ENCODE measurements at places on chromosomes 2 and 18.
A peak's percentile ranks its signal among the peaks of the same experiment; 100 is the strongest.

DNA sequence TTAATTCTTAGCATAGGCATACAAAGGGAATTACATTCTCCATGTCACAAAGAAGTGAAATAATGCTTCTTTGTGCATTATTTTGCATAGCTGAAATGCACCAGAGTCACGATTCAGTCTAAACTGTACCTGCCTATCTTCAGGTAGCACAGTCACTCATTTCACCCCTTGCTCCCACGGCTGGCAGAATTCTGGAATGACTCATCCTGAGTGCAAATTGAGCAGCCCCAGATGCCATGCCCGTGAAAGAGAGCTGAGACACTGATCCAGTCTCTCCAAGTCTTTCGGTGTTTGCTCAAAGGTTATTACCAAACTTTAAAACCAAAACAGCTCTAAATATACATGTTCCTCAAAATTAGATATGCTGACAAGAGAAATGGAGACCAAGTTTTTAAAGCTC, 168.3 kb upstream of the POU3F3 start:
- no peak for DNase-seq

GRCh38 chr18:28198620-28199019, 21.7 kb upstream of the CDH2 start:
- DNase-seq = no peak

GRCh38 chr2:147600223-147600622, 244.6 kb upstream of the ACVR2A start:
- no peak for DNase-seq

DNA sequence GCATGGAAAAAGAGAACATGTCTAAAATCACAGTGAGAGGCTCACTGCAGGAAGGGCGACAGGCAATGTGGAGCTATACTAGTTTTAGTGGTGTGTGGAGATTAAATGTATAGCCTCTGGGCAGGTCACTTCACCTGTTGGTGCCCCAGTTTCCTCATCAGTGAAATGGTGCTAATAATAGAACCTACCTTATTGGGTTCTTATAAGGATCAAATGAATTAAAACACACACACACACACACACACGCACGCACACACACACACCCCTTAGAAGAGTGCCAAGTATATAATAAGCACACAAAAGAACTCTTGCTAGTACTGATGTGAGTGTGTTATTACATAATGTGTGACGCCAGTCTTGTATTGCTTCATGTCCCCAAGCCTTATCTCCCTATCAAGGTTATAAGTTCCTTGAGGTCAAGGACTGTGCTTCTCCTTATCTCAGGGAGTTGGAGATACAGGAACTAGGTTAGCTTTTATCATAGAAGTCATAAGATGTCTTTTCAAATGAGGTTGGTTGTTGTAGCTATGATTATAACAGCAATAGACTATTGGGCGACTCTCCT, 98.0 kb upstream of the CXCR4 start:
- DNase-seq = no peak

- DNase-seq = no peak
Measured at GRCh38 chr18:10230072-10230471, 224.4 kb upstream of the APCDD1 start.

DNA sequence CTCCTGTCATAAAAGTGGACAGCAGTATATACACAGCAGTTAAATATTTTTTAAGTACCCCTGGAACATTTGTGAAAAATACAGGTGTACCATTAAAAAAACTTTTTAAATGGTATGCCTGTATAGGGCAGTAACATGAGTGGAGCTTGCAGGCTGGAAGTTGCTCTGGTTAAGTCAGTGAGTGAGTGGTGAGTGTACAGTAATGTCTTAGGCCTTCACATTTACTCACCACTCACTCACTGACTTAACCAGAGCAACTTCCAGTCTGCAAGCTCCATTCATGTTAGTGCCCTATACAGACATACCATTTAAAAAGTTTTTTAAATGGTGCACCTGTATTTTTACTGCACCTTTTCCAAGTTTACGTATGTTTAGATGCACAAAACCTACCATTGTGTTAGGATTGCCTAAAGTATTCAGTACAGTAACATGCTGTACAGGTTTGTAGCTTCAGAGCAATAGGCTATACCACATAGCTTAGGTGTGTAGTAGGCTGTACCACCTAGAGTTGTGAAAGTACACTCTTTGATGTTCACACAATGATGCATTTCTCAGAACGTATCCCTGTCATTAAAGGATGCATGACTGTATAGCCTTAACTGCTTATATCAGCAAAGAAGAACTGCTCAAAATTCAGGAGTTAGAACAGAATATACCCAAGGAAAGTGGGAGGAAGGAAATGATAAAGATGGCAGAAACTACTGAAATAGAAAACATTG, 112.6 kb downstream of the EHBP1 start:
- DNase-seq = no peak

- no peak for DNase-seq
Measured at GRCh38 chr2:56286936-56287335, 103.1 kb downstream of the CCDC85A start.

GRCh38 chr2:134845719-134846118, 7.3 kb downstream of the ACMSD start:
- no peak for DNase-seq

DNA sequence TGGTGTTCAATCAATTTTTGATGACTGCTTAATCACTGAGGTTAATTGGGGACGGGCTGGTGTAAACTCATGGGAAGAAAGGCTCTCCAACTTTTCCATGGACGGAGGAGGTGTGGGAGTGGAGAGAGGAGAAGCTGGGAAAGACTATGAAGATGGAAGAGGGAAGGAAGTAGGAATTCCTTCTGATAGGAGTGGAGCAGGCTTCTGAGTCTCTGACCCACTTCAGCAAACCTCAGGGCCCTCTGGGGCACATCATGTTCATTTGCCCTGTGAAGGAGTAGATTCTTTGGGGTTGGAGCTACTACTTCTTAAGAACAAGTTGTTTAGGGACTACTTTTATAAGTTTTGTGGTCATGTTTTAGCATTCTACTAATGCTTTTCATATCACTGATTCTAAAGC, 87.0 kb upstream of the MAP4K3 start:
- DNase-seq = no peak

DNA sequence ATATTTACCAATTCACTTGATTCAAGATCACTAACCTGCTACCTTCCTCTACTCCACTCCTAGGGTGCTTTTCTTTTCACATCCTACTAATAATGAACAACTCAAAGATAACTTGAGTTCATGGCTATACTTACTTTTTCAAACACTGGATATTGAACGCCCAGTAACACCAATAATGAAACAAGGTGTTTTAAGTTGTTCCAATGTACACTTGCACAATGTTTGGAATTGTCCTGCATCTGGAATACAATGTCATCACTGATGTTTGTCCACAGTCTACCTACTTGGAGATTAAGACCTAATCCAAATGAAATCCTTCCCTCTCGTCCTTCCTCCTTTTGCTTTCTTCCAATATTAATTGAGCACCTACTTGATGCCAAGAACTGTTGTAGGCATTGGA, 218.3 kb upstream of the TMEM200C start:
- no peak for DNase-seq

- peak; percentile 38 for DNase-seq
Measured at GRCh38 chr2:218981881-218982585, 3.0 kb downstream of the FEV start.

DNA sequence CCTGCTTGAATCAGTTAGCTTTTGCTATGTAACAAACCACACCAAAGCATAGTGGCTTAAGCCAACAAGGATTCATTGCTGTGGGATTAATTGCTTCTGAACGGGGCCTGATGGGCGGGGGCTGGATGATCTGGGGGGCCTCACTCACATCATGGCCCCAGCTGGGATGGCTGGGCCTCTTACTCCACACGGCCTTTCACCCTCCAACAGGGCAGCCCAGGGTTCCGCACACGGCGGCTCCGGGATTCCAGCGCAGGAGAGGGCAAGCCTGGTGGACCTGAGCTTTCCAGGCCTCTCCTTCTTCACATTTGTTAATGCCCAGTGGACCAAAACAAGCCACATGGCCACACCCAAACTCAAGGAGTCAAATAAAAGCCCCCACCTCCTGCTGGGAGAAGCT, 86.3 kb upstream of the PHLPP1 start:
- DNase-seq = no peak

DNA sequence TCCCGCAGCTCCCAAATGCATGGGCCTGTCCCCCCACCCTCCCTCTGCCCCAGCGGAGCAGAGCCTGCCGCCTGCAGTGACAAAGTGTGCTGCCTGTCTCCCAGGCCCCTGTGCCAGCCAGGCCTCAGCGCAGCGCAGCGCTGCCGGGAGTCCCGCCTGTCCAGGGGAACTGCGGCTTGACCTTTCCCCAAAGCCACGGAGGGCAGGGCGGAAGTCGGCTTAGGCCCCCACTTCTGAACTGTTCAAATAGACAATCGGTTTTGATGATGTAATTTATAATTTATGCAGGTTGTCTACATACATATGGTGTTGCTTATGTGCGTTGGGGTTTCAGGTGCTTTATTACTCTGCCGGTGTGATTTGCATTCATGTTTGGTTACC, 7.1 kb downstream of the GBX2 start:
- no peak for DNase-seq

DNA sequence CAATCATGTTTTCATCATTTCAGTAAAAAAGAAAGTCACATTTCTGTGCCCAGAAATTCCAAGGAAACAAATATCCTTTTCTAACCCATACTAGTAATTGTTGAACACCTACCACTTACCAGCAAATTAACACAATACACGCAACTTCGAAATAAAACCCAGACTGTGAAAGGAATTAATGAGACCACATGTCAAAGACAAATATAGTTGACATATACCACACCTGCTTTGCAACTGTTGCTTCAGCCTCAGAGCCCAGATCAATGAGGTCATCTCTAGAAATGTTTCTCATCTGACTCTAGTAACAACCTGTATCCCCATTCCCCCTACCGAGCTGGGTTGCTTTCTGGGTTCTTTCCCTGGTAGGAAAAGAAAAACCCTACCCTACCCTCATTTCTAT, 52.6 kb downstream of the TRIP12 start:
- DNase-seq = no peak

- DNase-seq = no peak
Measured at GRCh38 chr2:240323601-240324291, 111.7 kb upstream of the GPC1 start.

GRCh38 chr2:64470766-64471295, 16.9 kb downstream of the LGALSL start:
- no peak for DNase-seq

- peak; percentile 46 for DNase-seq
Measured at GRCh38 chr2:219119422-219120043, 41.1 kb downstream of the NHEJ1 start.

DNA sequence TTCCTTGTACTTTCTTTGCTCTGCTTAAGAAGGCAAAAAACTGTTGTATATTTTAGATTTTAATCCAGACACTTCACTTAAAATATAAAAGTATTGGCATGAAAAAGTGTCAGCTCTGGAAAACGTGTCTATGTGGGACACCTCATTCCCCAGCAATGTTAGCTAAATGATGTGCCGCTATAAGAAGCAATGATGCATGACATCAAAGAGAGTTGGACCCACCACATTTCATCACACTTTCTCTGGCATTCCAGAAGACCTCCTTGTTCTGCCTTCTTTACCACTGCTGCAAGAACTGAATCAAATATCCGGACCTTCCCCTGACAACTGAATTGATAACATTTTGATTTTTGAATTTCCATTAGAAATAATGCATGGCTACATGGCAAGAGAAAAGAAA, 242.4 kb upstream of the TANK start:
- DNase-seq = no peak

DNA sequence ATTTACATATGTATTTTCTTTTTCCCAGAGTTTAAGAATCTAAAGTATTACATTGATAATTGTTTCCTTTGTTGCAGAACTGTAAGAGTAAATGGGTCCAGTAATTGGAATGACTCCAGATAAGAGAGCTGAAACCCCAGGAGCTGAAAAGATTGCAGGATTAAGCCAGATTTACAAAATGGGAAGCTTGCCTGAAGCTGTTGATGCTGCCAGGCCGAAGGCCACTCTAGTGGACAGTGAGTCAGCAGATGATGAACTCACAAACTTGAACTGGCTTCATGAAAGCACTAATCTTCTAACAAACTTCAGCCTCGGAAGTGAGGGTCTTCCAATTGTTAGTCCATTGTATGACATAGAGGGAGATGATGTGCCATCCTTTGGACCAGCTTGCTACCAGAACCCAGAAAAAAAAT, 183.8 kb upstream of the STON1 start:
- no peak for DNase-seq

DNA sequence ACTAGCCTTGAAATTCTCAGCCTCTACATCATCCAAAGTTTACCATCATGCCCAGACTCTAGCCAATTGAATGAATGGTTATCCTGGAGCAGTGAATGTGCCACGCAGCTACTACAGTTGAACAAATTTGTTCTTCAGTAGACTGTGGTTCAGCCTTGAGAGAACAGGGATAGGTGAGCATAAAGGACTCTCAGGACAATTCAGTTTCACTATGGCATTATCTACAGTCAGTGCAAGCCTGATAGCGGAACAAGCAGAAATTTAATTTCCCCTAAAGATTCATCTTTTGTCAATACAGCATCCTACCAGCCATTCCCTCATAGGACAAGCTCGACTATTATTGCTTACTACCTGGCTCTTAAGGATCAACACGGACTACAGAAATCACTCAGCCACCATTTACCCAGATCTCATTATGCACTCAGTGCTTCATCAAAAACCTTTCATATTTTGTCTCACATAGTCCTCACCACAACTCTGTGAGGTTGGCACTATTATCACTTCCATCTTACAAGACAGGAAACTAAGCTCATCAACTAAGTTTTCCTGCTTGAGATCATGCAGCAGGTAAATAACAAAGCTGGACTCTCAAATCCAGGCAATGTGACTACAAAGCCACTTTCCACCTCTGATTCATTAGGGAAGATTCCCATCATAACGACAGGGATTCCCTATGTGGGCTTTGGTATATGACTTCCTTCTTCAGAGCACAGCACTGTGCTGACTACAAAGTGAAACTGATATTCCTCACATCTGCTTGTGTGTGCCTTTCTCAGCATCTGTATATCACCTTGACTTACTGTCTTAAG, 181.5 kb upstream of the ACVR2A start:
- DNase-seq = no peak

- no peak for DNase-seq
Measured at GRCh38 chr18:27922780-27923179, 254.2 kb downstream of the CDH2 start.

DNA sequence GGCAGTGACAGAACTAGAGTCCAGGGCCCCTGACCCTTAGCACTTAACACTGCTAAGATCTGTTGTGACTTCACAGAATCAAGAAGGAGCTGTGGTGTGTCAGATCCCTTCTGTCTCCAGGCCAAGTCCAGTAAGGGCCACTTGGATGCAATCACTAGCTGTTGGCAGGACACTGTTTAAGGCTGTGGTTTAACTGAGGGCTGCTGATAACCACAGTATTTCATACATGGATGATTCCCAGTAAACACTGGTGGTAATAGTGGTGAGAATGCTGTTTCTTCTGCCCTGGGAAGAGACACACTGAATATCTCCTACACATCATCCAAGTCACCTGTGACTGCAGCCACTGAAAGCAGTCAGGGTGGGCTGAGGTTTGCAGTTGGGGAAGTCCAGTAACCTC, 77.7 kb upstream of the FBXO11 start:
- DNase-seq = no peak

Data from lung (tissue), 17 donors.